ENCODE measurements at places on chromosomes 1 and 21. TPM values are rescaled to one million over a fixed set of nuclear protein-coding genes. Genes with fewer than 3 reads are reported as not detected.

DNA sequence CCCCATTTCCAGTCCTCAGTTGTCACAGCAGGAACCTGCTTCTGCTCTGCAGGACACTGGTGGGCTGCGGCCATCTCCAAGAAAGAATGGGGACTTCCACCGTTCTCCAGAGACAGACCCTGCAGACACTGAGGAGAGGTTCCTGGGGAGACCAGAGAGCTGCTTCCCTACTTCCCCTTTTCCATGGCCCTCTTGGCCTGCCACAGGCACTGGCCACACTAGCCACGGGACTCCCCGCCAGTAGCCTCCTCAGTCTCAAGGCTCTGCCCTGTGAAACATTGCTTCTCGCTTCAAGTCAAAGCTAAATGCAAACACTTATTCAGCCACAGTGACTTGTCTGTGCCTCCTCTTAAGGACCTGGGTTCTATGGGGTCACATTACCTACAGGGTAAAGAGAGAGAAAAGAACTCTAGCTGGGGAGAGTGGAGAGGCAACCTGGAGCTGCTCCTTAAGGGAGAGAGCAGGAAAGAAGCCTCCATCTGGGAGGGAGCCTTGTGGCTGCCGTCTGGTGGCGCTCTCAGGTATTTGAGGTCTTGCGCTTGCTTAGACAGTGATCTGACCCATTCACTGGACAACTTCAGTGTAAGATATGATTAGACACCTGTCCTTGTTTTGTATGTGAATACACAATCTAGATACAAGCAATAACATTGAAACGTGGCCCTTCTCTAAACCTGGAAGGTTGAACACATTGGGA is 5.4 kb upstream of the SLAMF8 start:
- no peak for DNase-seq

DNA sequence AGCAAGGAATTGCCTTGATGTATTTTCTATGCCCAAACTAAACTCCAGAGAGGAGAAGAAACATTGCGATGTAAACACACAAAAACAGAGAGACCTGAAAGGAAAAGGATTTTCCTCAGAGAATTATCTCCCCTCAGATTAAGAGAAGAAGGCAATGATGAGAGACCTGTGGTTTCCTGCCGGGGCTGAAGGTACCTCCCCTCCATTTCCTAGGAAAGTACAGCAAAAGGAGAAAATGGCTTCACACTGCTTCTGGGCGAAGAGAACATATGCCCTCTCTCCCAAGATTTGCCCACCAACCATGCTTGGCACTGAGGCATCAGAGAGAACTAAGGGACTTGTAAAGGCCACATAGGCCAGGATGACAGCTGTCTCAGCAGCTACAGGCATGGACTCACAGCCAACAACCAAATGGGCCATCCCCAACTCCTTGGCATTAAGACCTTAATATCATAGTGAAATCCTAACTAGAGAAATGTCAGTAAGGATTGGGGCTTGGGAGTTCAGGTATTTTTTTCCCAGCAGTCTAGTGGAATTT is 523.0 kb downstream of the PTPRC start:
- no peak for DNase-seq

The SERTAD4 gene
- 7.0 TPM for total RNA-seq

DNA sequence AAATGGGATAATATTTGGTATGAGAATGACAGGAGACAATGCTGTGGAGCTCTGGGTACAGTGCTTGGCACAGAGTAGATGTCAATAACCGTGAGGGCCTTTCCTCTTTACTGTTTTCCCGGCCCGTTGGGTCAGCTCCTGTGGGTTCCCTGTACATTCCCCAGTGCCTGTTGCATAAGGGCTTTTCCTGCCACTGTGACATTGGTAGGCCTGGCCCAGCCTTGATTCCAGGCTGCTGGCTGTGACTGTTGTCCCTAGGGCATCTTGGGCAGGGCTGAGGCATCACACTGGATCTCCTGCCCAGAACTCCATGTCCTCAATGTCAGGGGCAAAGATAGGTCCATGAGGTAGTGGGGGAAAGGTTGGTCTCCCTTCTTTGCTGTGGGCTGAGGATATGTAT is 25.8 kb upstream of the MYCL start:
- no peak for DNase-seq

The SOD1 gene
- total RNA-seq = 106 TPM
